HCT116 (cell line): ENCODE measurements at places on chromosomes 16 and 17.

- peaks cover 6% of the 10 kb centered on the region; the same call in 1 of the 2 replicates for H3K4me1 ChIP-seq
- DNase-seq: no peak
- no peak overlapping the region for H3K4me3 ChIP-seq
- no peaks in the 10 kb centered on the region for H3K27me3 ChIP-seq
- H3K27ac ChIP-seq: no peak overlapping the region
- H3K36me3 ChIP-seq: no peaks in the 10 kb centered on the region
Observed at GRCh38 chr17:28141313-28141712, 98.8 kb downstream of the NLK start.

GRCh38 chr17:66578781-66579489, 256.0 kb upstream of the CACNG5 start:
- no peaks in the 10 kb centered on the region for H3K27me3 ChIP-seq
- no peak overlapping the region; the same call in 1 of the 2 replicates for H3K27ac ChIP-seq
- H3K36me3 ChIP-seq: no peaks in the 10 kb centered on the region
- no peak for DNase-seq
- H3K4me3 ChIP-seq: no peak overlapping the region

- no peak overlapping the region for H3K27ac ChIP-seq
- no peak for DNase-seq
- H3K27me3 ChIP-seq: no peaks in the 10 kb centered on the region
Observed at GRCh38 chr17:65931246-65932149, 260.4 kb downstream of the CEP112 start.

DNA sequence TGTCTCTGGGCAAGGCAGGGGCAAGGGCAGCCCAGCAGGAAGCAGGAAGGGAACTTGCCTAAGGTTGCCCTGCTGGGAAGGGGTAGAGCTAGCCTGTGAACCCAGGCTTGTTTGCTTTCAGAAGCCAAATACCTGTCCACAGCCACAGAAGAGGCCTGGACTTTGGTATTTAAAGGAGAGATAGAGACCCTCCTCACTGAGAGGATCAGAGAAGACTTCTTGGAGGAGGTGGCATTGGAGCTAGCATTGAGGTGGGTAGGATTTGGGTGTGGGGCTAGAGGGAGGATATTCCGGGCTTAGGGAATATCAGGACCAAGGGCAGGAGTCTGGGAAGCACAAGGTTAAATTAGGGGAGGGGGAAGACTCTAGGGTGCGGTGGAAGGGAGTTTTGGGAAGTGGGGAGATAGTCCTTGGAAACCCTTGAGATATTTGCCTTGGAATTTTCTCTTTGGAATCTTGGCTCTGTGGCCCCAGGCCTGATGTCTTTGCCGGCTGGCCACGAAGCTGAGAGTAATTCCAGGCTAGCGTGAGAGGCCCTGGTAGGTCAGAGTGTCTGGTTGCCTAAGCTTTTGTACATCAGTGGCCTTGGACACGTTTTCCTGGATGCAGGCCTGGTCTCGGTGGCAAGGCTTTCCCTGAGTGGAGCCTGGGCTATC, 13.1 kb upstream of the ETV4 start:
- no peak overlapping the region for H3K27ac ChIP-seq
- H3K36me3 ChIP-seq: no peaks in the 10 kb centered on the region
- H3K4me3 ChIP-seq: no peak overlapping the region
- peaks cover 8% of the 10 kb centered on the region for H3K4me1 ChIP-seq
- no peaks in the 10 kb centered on the region for H3K27me3 ChIP-seq
- no peak for DNase-seq

DNA sequence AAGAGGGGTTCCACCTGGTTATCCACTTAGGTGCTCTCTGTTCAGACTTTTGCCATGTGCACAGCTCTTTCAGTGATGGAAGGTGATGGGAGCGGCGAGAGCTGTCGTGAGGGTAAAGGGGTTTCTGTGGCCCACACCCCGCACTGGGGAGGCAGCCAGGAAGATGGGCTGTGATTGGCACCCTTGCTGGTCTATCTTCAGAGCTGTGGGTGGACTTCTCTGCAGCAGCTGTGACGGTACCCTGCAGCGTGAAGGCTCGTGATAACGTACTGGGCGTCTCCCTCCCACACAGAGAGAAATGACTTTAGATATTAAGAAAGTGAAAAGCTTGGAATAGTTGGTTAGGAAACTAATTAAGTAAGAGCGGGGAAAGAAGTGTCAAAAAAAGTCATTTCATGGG, 45.8 kb downstream of the MPRIP start:
- no peak overlapping the region for H3K4me3 ChIP-seq
- peaks cover 31% of the 10 kb centered on the region for H3K4me1 ChIP-seq
- H3K27ac ChIP-seq: no peak overlapping the region
- no peak for DNase-seq
- H3K36me3 ChIP-seq: no peaks in the 10 kb centered on the region
- no peaks in the 10 kb centered on the region for H3K27me3 ChIP-seq

- no peak overlapping the region for H3K27ac ChIP-seq
- H3K4me1 ChIP-seq: no peaks in the 10 kb centered on the region
- no peaks in the 10 kb centered on the region for H3K27me3 ChIP-seq
- DNase-seq: no peak
- no peaks in the 10 kb centered on the region for H3K36me3 ChIP-seq
Observed at GRCh38 chr17:67588326-67588725, 129.4 kb upstream of the NOL11 start.

- no peaks in the 10 kb centered on the region for H3K36me3 ChIP-seq
- no peak overlapping the region for H3K27ac ChIP-seq
Observed at GRCh38 chr17:49779739-49780231, 8.7 kb upstream of the KAT7 start.

DNA sequence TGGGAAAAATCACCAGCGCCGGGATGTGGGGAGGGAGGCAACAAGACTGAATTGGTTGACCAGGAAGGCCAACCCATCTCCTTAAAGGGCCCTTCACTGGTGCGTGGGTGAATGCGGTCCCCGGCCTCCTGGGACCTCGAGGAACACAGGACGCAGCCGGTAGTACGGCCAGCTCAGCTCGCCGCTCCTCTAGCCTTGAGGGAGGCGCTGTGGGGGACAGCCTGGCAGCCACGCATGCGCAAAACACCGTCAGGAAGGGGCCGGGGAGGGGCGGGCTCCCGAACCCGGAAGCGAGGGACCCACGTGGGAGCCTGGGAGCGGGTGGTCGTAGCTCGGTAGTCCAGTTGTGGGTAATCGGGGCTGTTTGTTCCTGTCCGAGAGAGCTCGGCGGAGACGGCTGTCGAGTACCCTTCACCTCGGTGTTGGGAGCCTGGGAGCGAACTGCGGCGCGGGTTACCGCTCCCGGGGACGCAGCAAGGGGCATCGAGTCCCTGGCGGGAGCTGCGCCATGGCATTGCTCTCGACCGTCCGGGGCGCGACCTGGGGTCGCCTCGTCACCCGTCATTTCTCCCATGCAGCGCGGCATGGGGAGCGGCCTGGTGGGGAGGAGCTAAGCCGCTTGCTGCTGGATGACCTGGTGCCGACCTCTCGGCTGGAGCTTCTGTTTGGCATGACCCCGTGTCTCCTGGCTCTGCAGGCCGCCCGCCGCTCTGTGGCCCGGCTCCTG, at the start of gene MRM1:
Gene MRM1, plus strand, starts transcription at position 281 of the 727 bp plus-strand sequence. Its CDS starts 228 bp downstream, at position 509.
- H3K27me3 ChIP-seq: no peaks in the 10 kb centered on the region
- DNase-seq: peak; percentile 91
- H3K4me3 ChIP-seq: peak within 1 kb of the TSS; percentile 91
- peaks cover 20% of the 10 kb centered on the region; the same call in 1 of the 2 replicates for H3K36me3 ChIP-seq

GRCh38 chr17:10649602-10650001, 7.5 kb downstream of the MYH3 start:
- H3K27me3 ChIP-seq: no peaks in the 10 kb centered on the region
- H3K4me1 ChIP-seq: no peaks in the 10 kb centered on the region
- no peak for DNase-seq
- H3K27ac ChIP-seq: no peak overlapping the region
- no peak overlapping the region for H3K4me3 ChIP-seq

- no peak for DNase-seq
- no peaks in the 10 kb centered on the region for H3K27me3 ChIP-seq
- H3K27ac ChIP-seq: no peak overlapping the region
- no peak overlapping the region for H3K4me3 ChIP-seq
- H3K36me3 ChIP-seq: no peaks in the 10 kb centered on the region
Observed at GRCh38 chr17:19703828-19704613, 12.4 kb downstream of the SLC47A2 start.

GRCh38 chr17:21198411-21198810, 15.6 kb downstream of the TMEM11 start:
- no peaks in the 10 kb centered on the region for H3K27me3 ChIP-seq
- H3K36me3 ChIP-seq: peaks cover 16% of the 10 kb centered on the region
- no peak for DNase-seq
- H3K4me3 ChIP-seq: no peak overlapping the region

DNA sequence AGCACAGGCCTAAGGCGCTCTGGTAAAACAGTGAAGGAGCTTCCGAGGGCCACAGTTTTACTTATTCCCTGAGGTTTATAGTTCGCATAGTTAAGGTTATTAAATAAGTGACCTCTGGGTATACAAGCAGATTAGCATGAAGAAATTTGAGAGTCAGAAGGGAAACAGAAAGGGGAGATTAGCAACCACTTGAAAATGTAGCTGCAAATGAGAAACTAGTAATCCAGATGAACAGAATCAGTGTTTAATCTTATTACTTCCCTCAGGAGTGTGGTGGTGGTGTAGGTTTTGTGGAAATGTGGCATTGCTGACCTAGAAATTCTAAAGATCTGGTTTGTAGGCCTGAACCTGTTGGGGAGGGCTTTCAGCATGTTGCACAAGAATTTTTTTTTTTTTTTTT, 130.4 kb downstream of the CCDC182 start:
- H3K27ac ChIP-seq: no peak overlapping the region
- no peaks in the 10 kb centered on the region for H3K4me1 ChIP-seq
- no peaks in the 10 kb centered on the region for H3K27me3 ChIP-seq
- DNase-seq: no peak
- H3K4me3 ChIP-seq: no peak overlapping the region

- peaks cover 12% of the 10 kb centered on the region for H3K4me1 ChIP-seq
- no peak overlapping the region for H3K27ac ChIP-seq
- H3K4me3 ChIP-seq: no peak overlapping the region
- H3K27me3 ChIP-seq: no peaks in the 10 kb centered on the region
- no peak for DNase-seq
- no peaks in the 10 kb centered on the region for H3K36me3 ChIP-seq
Observed at GRCh38 chr17:27598337-27599050, 32.5 kb upstream of the LGALS9 start.

DNA sequence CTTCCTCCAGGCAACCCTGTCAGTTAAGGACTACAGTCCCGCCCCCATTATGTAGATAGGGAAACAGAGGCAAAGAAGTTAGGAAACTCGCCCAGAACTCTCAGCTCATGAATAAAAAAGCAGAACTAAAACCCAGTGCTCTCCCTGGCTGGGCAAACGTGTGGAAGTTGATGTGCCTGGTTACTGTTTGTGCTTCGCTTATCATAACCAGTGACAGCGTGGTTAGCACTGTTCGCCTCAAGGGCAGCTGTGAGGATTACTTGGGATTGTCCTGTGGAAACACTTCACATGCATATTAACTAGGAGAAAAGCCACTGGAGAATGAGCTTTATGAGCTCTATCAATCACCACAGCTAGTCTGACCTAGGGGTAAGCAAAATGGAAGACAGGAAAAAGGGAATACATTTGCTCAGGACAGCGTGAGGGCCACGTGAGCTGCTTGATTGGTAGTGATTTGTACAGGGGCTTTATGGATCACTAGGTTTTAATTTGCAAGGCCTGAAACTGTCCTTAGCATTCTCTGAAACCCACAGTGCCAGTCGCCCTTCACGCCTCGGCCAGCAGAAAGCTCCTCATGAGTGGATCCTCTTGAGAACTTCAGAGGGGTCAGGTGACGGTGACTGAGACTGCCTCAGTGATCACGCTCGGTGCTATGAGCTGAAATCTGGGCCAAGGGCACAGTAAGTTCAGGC, 19.9 kb downstream of the CYB5D2 start:
- H3K4me1 ChIP-seq: peaks cover 13% of the 10 kb centered on the region; the same call in 1 of the 2 replicates
- no peak overlapping the region for H3K27ac ChIP-seq
- no peak for DNase-seq
- no peaks in the 10 kb centered on the region for H3K27me3 ChIP-seq
- H3K4me3 ChIP-seq: no peak overlapping the region

- no peak for DNase-seq
- H3K36me3 ChIP-seq: no peaks in the 10 kb centered on the region
- H3K4me1 ChIP-seq: no peaks in the 10 kb centered on the region
- H3K27me3 ChIP-seq: no peaks in the 10 kb centered on the region
- H3K4me3 ChIP-seq: no peak overlapping the region
Observed at GRCh38 chr16:68884401-68884800, 41.1 kb downstream of the TANGO6 start.

- H3K27me3 ChIP-seq: no peaks in the 10 kb centered on the region
- no peak overlapping the region for H3K27ac ChIP-seq
- H3K4me3 ChIP-seq: peak overlapping the region; percentile 24
Observed at GRCh38 chr17:19744922-19745757, 3.0 kb downstream of the ALDH3A1 start.

GRCh38 chr16:2178321-2179106, 17.9 kb downstream of the CASKIN1 start:
- no peaks in the 10 kb centered on the region for H3K27me3 ChIP-seq
- H3K36me3 ChIP-seq: peaks cover 17% of the 10 kb centered on the region; the same call in 1 of the 2 replicates
- H3K27ac ChIP-seq: peak overlapping the region; percentile 35; the same call in 1 of the 2 replicates
- peaks cover 5% of the 10 kb centered on the region; the same call in 1 of the 2 replicates for H3K4me1 ChIP-seq
- DNase-seq: no peak

- no peaks in the 10 kb centered on the region for H3K4me1 ChIP-seq
- no peak overlapping the region for H3K27ac ChIP-seq
- H3K36me3 ChIP-seq: no peaks in the 10 kb centered on the region
- peaks cover 8% of the 10 kb centered on the region for H3K27me3 ChIP-seq
Observed at GRCh38 chr16:54266363-54266955, 20.1 kb downstream of the IRX3 start.

- H3K27me3 ChIP-seq: no peaks in the 10 kb centered on the region
- H3K4me3 ChIP-seq: no peak overlapping the region
- no peak for DNase-seq
- H3K4me1 ChIP-seq: peaks cover 28% of the 10 kb centered on the region
Observed at GRCh38 chr16:81841722-81842121, 62.6 kb downstream of the PLCG2 start.

- H3K36me3 ChIP-seq: no peaks in the 10 kb centered on the region
- H3K27ac ChIP-seq: no peak overlapping the region
- H3K4me3 ChIP-seq: no peak overlapping the region
- no peaks in the 10 kb centered on the region for H3K27me3 ChIP-seq
- H3K4me1 ChIP-seq: no peaks in the 10 kb centered on the region
- no peak for DNase-seq
Observed at GRCh38 chr16:55479430-55480140, 587 bp downstream of the MMP2 start.
